ENCODE measurements at places on chromosomes 16 and 17.

DNA sequence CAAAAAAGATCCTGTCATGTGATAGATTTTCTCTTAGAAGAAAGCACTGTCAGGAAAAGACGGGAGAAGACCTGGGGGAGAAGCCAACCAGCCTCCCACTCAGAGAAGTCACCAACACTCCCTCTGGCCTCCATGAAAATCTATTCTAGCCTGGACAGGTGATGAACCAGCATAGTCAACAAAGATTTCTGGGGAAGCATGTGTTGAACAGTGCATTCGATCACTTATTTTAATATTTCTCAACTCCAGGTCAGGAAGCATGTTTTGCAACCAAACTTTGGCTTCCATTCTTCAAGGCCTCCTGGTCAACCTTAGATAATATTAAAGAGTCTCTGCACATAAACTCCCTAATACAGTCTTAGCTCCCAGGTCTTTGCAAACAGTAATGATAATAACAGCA lies 74.7 kb upstream of the ERCC4 start:
- no peak for DNase-seq

- no peak for DNase-seq
Observed at GRCh38 chr17:21012736-21013135, 30.1 kb downstream of the USP22 start.

DNA sequence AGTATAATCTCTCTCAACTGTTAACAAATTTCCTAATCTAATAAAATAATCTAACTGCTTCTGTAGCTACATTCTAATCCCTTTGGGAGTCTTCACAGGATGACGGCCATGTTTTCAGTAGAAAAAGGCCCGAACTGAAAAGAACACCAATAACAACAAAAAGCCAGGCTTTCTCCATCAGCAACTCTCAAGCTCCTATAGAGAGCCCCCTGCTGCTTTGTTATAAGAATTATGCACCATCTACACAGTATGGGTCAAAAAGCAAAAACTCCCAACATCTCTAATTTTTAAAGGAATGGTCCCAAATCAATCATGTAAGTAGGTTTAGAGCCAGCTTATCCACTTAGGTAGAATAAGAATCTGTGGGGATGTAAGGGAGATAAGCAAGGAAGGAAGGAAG lies 163.6 kb upstream of the C17orf78 start:
- DNase-seq: no peak

- DNase-seq: no peak
Observed at GRCh38 chr16:90020838-90021382, 1.7 kb upstream of the DBNDD1 start.
